Dermis lymphatic vessel endothelial cell (primary cell): ENCODE measurements at places on chromosomes 5 and 9. TPM values are rescaled to one million over a fixed set of nuclear protein-coding genes. Genes with fewer than 3 reads are reported as not detected.

The GHR gene
- 5.1 and 6.6 TPM in 2 replicates for total RNA-seq

The UGCG gene
- 90.0 and 136 TPM in 2 replicates for total RNA-seq

The NSD1 gene
- 23.4 and 33.4 TPM in 2 replicates for total RNA-seq

The ENTREP1 gene
- total RNA-seq: 7.6 and 8.0 TPM in 2 replicates

The TEK gene
- 155 and 275 TPM in 2 replicates for total RNA-seq

The ARL14EPL gene
- 0.17 and 0.33 TPM in 2 replicates for total RNA-seq

The PRRC1 gene
- 33.9 and 36.2 TPM in 2 replicates for total RNA-seq

The SOHLH1 gene
- not detected in 2 replicates for total RNA-seq

The AHRR gene
- total RNA-seq: 2.0 and 2.9 TPM in 2 replicates

The PCDHGB4 gene
- total RNA-seq: 6.7 and 11.3 TPM in 2 replicates

The FLT4 gene
- 283 and 533 TPM in 2 replicates for total RNA-seq

The DBH gene
- not detected in 2 replicates for total RNA-seq

The TYRP1 gene
- 0.09 and 0.22 TPM in 2 replicates for total RNA-seq

The MRRF gene
- 34.5 and 43.1 TPM in 2 replicates for total RNA-seq

The MEIKIN gene
- not detected in 2 replicates for total RNA-seq

The PCDHB16 gene
- total RNA-seq: 0.33 and 0.69 TPM in 2 replicates

The OR1K1 gene
- total RNA-seq: not detected in 2 replicates

The SPARC gene
- total RNA-seq: 330 and 676 TPM in 2 replicates

The CNTNAP3 gene
- total RNA-seq: 86.4 and 88.0 TPM in 2 replicates

The OGN gene
- not detected in 2 replicates for total RNA-seq

The VCAN gene
- 0.69 and 2.2 TPM in 2 replicates for total RNA-seq

The KLHL3 gene
- total RNA-seq: 29.2 and 48.6 TPM in 2 replicates

The PTGR1 gene
- 4.5 and 8.5 TPM in 2 replicates for total RNA-seq

The SHC3 gene
- total RNA-seq: 0.17 and 0.33 TPM in 2 replicates

The PRPF4 gene
- 14.8 and 21.7 TPM in 2 replicates for total RNA-seq

The NUDT12 gene
- total RNA-seq: 5.3 and 5.9 TPM in 2 replicates

The LIX1 gene
- not detected in 2 replicates for total RNA-seq

The TAL2 gene
- total RNA-seq: not detected in 2 replicates

The ELAVL2 gene
- 0.22 and 0.26 TPM in 2 replicates for total RNA-seq

The ARAP3 gene
- total RNA-seq: 28.7 and 38.2 TPM in 2 replicates

The HRH2 gene
- total RNA-seq: not detected in 2 replicates

The OCLN gene
- total RNA-seq: 0.43 and 1.5 TPM in 2 replicates

The DNAH5 gene
- 0.11 and 0.17 TPM in 2 replicates for total RNA-seq

The S1PR3 gene
- total RNA-seq: 0.34 and 1.6 TPM in 2 replicates

The DND1 gene
- total RNA-seq: under 0.01 and 0.09 TPM in 2 replicates

The TRAF2 gene
- total RNA-seq: 12.7 and 18.0 TPM in 2 replicates

The SH2D3C gene
- 51.5 and 72.8 TPM in 2 replicates for total RNA-seq

The MUSK gene
- total RNA-seq: not detected in 2 replicates

The STPG3 gene
- total RNA-seq: 0.54 TPM in 1 of 2 replicates, not detected in the other

The SPATA31A3 gene
- not detected in 2 replicates for total RNA-seq

The SPINK6 gene
- total RNA-seq: not detected in 2 replicates

The C5 gene
- 0.98 and 1.1 TPM in 2 replicates for total RNA-seq

The TAF11L5 gene
- total RNA-seq: not detected in 2 replicates

The AQP3 gene
- total RNA-seq: 0.09 and 0.11 TPM in 2 replicates
